ENCODE measurements at places on chromosomes 5 and 9.

GRCh38 chr5:125200866-125201373 lies 454.5 kb upstream of the ZNF608 start:
- DNase-seq = no peak

GRCh38 chr9:136377341-136378169 lies 4.1 kb upstream of the CARD9 start:
- DNase-seq = no peak

- no peak for DNase-seq
These were observed 7.1 kb downstream of the PHYHD1 start for GRCh38 chr9:128927731-128928411.

- no peak for DNase-seq
These were observed 99.1 kb upstream of the SMARCA2 start for GRCh38 chr9:1916095-1916494.

DNA sequence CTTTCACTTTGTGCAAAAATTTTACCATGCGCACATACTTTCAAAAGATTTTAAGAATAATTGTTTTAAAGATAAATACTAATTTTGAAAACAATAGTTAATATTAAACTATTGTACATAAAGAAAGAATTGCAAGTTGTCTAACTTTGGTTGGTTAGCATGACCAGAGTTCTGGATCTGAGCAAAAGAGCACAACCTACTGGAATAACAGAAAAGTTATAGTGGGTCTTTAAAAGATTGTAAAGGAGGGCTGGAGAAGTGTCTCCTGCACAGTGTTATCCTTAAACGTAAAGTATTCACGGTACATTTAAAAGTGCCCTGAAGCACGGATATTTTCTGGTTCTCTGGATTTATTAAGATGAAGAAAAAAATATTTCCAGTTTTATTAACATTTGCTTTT lies 70.6 kb downstream of the GLIS3 start:
- no peak for DNase-seq

DNA sequence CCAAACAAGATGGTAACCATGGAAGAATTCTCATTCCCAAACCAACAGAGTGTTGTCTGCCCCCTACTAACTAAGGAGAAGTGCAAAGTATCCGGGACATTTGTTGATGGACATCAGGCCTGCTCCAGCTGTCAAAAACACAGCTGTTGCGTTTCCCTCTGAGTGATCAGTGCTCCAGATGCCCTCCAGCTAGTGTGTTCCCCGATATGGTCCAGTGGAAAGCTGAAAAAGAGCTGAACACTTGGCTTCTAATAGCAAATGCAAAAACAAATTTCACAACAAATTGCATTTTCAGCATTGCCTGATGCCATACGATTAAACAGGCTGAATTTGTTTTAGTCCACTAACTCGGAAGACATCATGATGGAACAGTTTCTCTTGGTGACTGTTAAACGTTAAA lies 1398.7 kb downstream of the PTPRD start:
- DNase-seq = no peak

- no peak for DNase-seq
These were observed 27.2 kb downstream of the IZUMO3 start for GRCh38 chr9:24518545-24518944.

GRCh38 chr5:142141463-142141862 lies 32.9 kb downstream of the NDFIP1 start:
- no peak for DNase-seq

GRCh38 chr5:677131-678101 lies 15.7 kb downstream of the TPPP start:
- no peak for DNase-seq

DNA sequence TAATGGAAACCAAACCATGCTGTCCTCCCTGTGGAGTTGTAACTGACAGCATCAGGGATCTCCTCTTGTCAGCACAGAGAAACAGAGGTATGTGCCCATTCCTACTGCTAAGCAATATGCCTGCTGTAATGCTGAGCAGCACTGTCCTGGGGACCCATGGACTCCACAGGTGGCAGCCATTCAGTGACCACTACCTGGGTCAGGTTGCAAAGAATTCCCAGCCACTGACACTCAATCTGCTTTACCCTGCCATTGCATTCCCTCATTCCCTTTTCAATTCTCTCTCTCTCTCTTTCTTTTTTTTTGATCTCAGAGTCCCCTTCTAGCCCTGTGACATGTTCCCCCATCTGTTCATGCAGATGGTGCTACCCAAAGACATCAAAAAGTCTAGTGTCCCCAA lies 104.1 kb downstream of the GABRB2 start:
- DNase-seq = no peak

DNA sequence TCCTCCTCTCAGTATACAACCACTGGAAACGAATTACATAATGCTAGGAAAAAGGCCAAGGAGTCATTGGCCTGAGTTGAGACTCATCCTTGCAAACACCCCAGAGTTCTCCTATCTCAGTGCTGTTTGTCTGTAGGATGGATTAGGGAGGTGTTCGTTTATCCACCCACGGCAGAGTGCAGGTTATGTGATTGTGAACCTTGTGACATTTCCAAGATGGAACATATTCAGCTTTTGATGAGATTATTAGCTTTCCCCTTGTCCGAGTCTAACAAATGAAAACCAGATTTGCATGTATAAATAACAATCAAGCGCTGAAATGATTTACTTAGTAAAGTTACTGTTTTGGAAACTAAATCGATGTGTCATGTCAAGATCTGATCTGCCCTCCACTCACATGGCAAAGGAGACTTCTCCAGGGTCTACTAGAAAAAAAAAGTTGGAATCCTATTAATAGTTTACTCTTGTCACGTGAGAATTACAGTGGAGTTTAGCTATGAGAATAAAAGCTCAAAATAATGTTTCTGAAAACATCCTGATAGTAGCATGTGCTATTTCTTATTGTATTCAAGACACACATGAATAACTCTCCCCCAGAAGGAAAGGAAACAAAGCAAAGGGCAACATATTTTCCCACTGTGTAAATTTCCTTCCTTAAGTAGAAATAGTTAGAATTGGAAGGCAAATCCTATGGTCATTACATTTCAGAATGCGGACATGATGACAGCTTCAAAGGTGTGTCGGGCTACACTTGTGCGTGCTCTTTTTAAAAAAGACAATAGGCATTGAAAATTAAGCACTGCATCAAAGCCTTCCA lies 600.4 kb downstream of the EBF1 start:
- no peak for DNase-seq

DNA sequence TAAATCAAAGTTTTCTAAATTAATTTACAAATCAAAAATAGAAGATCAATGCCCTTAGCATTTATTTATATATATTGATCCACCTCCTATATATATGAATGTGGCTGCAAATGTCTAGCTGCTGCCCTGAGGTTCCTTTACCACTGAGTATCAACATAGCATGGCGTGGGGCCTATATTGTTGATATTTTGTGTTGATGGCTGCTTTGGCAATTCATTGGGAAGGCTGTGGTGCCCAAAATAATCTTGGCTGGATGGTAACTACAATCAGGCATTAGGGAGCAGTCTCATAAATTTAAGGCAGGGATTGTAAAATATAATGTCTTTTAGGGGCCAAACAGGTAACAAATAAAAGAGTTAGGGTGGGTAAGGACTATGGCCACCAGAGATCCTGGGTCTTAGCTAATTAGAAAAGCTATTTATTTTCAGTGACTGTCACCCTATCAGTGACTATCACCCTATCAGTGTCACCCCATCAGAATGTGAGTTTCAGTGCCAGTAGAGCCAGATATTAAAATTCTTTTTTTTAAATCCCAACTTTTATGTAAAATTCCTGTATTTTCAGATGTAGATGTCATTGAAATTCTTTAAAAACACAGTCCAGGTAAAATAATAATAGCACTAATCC lies 190.7 kb upstream of the PCSK5 start:
- DNase-seq = no peak

GRCh38 chr5:6543346-6543730 lies 89.5 kb downstream of the NSUN2 start:
- DNase-seq = no peak

DNA sequence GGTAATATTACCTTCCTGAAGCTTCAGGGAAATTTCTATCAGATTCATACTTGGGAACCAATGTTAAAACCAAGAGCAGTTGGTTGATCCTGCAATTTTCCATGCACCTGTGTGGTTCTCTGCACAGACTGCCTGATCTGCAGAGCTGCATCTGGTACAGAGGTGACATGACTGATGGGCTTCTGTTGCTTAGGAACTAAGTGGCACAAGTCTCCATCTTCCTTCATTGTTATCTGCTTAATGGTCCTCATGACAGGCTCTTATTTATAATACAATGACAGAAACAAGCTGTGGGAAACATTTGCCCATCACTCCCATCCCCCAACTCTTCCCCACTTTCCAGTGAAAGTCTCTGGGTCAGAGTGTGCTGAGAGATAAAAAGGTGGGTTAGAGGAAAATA lies 799.1 kb downstream of the TAF11L14 start:
- no peak for DNase-seq

DNA sequence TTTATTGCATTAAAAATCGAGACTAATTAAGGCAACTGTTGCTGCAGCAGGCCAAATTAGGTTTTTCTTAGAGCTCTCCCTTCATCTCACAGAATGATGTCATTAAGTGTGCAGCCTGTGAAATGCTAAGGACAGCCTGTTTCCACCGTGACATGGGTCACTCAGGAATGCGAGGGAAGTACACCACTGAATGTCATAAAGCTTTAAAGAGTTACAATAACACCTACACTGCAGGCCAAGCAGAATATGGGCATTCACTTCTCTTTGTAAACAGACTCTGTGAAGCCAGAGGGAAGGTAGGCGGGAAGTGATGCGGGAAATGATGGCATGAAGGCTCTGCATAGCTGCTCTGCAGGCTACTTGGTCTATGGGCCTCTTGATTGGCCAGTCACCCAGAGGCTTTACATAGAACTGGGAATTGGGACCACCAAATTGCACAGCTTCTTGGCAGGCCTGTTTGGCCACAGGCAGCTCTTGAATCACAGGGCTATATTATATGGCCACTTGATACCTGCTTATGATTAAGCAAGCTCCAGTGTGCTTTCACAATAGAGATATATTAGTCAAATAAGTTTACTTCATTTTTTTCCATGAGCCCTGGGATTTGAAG lies 28.4 kb upstream of the AOPEP start:
- no peak for DNase-seq

GRCh38 chr5:18702821-18703220 lies 1068.6 kb downstream of the TAF11L14 start:
- no peak for DNase-seq

GRCh38 chr5:168304349-168304748 lies 12.9 kb downstream of the WWC1 start:
- DNase-seq = no peak

DNA sequence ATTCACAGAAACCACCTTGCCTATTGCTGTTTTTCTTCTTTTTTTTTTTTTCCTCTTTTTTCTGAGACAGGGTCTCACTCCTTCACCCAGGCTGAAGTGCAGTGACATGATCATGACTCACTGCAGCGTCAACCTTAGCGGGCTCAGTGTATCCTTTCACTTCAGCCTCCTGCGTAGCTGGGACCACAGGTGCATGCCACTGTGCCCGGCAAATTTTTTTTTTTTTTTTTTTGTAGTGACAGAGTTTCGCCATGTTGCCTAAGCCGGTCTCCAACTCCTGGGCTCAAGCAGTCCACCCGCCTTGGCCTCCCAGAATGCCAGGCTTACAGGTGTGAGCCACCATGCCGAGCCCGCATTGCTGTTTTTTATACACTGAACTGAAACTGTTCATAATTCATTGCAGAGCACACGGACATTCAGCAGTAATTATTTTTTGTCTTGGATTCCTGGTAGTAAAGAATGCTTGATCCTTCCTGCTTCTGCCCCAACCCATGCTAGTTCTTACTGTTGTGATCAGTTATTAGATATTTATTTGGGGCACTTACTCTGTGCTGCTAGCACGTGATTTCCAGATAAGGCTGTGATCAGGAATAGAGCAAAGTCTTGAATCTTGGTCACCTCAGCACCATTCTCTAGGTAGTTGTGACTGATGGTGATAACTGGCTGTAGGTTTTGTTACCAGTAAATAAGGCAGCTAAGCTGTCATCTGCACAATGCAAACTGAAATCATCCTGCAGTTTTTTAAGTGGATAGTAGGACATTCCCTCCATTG lies 14.0 kb downstream of the MAP3K1 start:
- no peak for DNase-seq

- no peak for DNase-seq
These were observed 159.1 kb upstream of the ACOT12 start for GRCh38 chr5:81552852-81553566.

DNA sequence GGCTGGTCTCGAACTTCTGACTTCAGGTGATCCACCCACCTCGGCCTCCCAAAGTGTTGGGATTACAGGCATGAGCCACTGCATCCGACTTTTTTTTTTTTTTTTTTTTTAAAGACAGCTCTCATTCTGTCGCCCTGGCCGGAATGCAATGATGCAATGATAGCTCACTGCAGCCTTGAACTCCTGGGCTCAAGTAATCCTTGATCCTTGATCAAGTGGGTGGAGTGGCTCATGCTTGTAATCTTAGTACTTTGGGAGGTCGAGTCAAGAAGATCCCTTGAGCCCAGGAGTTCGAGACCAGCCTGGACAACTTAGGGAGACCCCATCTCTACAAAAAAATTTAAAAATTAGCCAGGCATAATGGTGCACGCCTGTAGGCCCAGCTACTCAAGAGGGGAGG lies 8.1 kb downstream of the SEC24A start:
- DNase-seq = no peak

DNA sequence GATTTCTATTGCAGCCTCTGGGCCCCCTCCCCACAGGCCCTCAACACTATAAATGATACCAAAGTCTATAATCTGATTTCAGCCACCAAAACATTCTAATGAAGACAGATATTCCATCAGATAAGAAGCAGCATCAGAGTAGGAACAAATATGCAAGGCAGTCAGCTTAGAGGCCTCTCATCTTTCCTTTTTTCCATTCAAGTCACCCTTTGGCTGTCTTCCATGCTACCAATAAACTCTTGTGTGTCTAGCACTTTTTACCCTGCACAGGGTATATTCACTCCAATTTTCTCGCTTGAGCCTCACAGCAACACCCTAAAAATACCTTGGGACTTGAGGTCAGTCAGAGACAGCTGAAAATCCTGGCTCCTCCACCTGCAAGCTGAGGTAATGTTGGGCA lies 193.7 kb downstream of the BRINP1 start:
- DNase-seq = no peak

GRCh38 chr5:96703995-96704394 lies 41.8 kb downstream of the CAST start:
- no peak for DNase-seq

DNA sequence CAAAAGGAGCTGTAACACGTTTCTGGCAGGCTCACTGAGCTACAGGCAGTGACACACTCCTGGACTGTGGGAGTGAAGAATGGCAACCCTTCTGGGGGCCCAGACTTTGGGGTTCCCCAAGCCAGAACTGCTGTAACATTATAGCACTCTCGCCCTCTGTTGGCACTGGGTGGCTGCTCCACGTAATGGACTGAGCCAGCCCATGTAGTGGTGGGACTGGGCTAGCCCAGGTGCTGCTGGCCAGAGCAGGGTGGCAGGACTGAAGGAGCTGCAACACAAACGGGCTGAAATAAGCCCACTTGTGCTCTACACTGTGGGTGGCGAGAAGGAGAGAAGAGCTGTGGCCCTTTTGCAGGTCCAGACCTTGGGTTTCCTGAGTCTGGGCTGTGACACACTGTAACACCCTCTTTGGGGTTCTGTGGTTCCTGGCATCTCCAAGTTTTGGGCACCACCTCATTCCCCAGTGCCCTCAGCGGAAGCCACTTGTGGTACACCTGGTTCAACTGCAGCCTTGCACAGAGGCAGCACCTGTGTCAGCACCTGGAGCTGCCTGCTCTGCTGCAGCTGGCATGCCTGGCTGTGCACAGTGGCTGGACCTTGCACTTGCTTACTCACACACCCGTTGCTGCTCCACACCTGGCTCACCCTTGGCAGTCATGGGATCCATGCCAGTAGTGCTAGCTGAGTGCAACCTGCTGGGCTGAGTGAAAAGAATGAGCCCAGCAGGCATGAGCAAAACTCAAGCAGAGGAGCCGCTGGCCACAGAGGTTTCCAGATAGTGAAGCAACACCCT lies 95.0 kb upstream of the PRR16 start:
- no peak for DNase-seq
